Activated T-cell treated with anti-CD3 and anti-CD28 coated beads, Interleukin-2, amount 50 U/mL, for 72 hours (primary cell): ENCODE measurements at places on chromosomes 13 and 19. TPM values are rescaled to one million over a fixed set of nuclear protein-coding genes. Genes with fewer than 3 reads are reported as not detected.

DNA sequence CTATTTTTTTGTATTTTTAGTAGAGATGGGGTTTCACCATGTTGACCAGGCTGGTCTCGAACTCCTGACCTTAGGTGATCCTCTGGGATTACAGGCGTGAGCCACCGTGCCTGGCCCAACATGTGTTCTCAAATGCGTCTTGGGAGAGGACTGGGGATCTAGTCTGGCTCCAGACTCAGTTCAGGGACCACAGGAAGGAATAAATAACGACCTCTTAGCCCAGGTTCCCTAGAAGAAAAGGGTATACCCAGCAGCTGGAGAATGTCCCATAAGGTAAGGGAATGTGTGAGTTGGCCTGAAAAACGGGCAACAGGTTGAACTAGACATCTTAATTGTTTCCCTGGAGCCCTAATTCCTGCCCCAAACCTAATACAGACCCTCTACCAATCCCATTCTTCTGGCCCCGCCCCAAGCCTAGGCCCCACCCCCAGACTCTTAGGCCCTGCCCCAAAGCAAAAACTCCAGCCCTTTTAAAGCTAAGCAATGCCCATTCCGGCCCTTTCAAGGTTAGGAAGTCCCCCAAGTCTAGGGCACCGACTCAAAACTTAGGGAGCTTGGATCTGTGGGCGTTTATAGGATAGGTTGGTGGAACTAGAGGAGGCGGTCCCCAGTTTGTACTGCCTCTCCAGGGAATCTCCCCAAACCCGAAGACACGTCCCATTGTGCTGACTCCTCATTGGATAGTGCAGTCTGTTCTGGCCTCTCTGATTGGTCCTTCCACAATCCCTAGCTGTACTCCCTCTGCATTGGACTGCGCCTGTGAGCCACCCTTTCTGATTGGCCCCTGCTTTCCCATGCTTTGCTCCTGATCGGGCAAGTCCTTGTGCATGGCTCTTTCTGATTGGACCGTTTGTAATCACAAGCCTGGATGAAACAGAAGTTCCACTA is 5.4 kb upstream of the LRFN1 start:
- no peak for DNase-seq

DNA sequence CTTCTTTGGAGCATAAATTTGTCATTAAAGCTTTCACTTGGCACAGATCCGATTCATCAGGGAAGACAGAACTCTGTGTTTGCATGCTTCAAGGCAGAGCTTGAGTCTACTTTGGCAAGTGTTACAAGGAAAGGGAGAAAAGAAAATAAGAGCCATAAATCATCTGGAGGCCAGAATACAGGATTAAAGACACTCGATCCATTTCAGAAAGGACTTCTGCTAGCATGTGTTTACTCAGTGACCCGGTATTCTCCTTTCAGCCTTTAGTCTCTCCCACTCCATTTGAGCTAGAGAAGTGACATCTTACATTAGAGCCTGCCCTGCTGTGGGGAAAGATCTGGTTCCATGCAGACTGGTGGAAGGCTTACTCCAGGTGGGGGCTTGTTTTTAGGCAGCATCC is 306.4 kb downstream of the KLF5 start:
- no peak for DNase-seq

- no peak for DNase-seq
Measured at GRCh38 chr19:55146705-55147273, 2.2 kb downstream of the TNNT1 start.

ZNF433 gene
- 2.3 TPM for total RNA-seq

GRCh38 chr19:6041071-6041470 is 63.1 kb upstream of the RANBP3 start:
- no peak for DNase-seq

FLT1 gene
- 35.8 TPM for total RNA-seq

- DNase-seq: no peak
Measured at GRCh38 chr13:80866921-80867320, 526.0 kb upstream of the SPRY2 start.

- DNase-seq: no peak
Measured at GRCh38 chr13:75902166-75903104, 266.3 kb downstream of the LMO7 start.

GRCh38 chr19:16274447-16274846 is 50.2 kb upstream of the KLF2 start:
- DNase-seq: no peak

DNA sequence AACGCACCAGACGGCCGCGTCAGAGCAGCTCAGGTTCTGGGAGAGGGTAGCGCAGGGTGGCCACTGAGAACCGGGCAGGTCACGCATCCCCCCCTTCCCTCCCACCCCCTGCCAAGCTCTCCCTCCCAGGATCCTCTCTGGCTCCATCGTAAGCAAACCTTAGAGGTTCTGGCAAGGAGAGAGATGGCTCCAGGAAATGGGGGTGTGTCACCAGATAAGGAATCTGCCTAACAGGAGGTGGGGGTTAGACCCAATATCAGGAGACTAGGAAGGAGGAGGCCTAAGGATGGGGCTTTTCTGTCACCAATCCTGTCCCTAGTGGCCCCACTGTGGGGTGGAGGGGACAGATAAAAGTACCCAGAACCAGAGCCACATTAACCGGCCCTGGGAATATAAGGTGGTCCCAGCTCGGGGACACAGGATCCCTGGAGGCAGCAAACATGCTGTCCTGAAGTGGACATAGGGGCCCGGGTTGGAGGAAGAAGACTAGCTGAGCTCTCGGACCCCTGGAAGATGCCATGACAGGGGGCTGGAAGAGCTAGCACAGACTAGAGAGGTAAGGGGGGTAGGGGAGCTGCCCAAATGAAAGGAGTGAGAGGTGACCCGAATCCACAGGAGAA is 1.9 kb downstream of the PPP1R12C start:
- no peak for DNase-seq

GRCh38 chr13:45316338-45316737 is 24.6 kb downstream of the TPT1 start:
- no peak for DNase-seq

DNA sequence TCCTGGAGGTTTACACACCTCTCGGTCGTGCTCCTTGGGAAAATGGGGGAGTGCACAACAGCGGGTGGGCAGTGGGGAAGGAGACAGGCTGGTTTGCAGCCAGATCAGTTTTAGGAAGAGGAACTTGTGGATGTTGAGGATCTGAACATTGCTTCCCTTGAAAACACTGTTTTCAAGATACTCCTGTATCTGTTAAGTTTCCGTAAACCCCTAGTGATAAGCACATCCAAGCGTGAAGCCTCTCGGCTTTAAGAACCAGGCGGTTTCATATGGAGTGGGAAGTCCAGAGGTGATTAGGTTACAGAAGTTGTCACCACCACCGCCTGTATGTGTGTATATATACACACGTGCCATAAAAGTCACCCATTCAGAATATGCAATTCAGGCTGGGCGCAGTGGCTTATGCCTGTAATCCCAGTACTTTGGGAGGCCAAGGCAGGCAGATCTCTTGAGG is 47.4 kb downstream of the SIPA1L3 start:
- DNase-seq: no peak

DNA sequence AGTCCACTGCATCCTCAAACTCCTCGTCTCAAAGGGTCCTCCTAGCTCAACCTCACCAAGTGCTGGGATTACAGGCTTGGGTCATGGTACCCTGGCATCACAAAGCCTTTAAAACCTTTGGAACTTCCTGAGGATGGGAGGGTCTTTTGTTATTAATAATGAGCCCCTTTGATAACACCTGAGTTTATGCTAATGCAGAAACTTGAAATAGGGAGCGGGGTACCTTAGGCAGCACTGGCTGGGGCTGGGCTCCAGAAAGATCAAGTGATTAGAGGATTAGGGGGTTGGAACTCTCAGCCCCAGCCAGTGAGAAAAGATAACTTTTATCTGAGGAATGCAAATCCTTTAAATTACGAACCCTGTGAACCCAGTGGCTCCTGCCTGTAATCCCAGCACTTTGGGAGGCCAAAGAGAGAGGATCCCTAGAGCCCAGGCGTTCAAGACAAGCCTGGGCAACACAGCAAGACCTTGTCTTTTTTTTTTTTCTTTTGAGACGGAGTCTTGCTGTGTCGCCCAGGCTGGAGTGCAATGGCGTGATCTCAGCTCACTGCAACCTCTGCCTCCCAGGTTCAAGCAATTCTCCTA is 9.3 kb upstream of the PSPC1 start:
- DNase-seq: no peak

DNA sequence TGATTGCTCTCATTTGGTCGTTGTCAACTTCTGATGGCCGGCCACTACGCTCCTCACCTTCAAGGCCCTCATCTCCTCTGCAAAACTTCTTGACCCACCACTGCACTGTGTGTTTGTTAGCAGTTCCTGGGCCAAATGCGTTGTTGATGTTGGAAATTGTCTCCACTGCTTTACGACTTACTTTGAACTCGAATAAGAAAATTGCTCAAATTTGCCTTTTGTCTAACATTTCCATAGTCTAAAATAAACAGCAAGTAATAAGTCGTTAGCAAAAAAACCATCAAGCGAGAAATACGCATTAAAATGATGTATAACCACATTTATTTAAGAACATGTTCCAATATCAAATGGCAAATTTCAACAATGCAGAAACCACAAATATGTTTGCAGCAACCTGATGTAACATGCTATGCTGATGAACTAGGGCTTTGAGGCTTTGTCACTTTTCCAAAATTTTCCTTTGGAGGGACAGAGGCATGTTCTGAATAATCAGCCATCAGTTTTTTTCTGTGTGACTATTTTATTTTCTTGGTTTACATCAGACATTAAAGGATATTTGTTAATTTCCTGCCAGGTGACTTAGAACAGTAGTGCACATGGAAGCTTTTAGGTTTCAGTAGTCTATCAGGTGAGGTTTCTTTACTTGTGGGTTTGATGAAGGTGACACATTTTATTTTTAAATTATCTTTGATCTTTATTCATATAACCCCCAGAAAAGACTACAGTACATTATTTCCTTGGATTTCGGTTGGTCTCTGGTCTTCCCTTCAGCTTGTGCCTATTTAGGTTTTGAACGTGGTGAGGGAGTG is 74.7 kb upstream of the TEX29 start:
- DNase-seq: no peak

- no peak for DNase-seq
Measured at GRCh38 chr19:49605605-49606004, 14.6 kb downstream of the PRR12 start.

- DNase-seq: no peak
Measured at GRCh38 chr19:47994209-47994802, at the start of gene ELSPBP1. Gene ELSPBP1, plus strand, starts transcription at chr19:47994632. Its CDS starts 14,036 bp downstream, at chr19:48008668.

GRCh38 chr19:22332924-22333323 is 46.7 kb downstream of the ZNF729 start:
- no peak for DNase-seq

GRCh38 chr13:36513266-36513665 is 81.0 kb downstream of the CCNA1 start:
- no peak for DNase-seq

PBX4 gene
- total RNA-seq: 56.8 TPM

- DNase-seq: no peak
Measured at GRCh38 chr13:39970177-39970846, 314.9 kb downstream of the COG6 start.

ZNF653 gene
- 12.3 TPM for total RNA-seq

GRCh38 chr19:35195830-35196229 is 32.7 kb downstream of the FAM187B start:
- DNase-seq: no peak

TMEM238 gene
- total RNA-seq: 11.7 TPM

DNA sequence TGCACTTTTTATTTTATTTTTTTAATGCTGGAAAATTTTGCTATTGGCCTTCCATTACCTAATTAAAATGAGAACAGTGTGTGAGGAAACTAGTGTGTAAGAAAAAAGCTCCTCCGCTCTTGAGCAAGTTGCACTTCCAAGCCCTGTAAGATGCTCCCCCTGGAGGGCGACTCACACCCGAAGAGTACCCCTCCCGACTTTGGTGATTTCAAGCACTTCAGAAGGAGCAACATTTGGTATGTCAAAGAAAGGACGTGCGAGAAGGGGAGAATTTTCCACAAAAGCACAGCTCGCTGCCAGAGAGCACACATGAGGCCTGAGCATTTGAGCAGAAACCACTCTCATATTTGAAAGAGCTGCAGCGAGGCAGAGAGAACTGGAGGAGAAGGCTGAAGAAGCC is 504.4 kb downstream of the FGF9 start:
- DNase-seq: no peak

DNA sequence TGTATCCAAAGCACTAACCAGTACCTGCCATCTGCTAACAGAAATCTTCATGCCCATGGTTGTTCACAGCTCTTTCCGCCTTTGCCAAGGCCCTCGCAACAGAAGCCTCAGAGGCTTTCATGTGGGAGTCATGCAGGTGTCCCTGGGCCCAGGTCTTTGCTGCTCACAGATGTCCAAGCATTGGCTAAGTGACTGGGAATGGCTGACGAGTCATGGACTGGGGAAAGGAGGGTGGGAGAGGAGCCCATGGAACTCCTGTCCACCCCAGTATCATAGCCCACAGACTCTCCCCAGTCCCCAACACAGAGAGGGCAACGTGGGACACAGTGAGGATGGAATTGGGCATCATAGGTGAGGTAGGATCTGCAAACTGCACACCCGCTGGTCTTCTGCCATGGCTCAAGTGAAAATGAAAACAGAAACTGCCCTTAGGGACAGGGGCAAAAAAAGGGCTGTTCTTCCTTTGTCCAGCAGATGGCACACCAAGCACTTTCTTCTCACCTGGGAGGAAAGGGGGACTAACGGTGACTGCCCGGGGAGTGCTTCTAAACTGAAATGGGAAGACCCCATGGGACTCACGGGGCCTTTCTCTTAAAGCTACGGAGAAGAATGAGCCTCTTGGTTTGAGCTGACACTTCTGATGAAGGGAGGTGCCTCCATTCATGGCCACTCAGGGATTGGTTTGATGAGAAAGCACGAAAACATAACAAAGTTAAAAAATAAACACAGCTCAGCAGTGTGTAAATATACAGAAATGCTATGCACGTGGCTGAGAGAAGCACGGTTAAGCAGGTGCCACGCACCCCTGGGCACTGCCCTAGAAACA is 11.1 kb upstream of the DHRS12 start:
- peak; percentile 81 for DNase-seq

COL5A3 gene
- 5.0 TPM for total RNA-seq

DNA sequence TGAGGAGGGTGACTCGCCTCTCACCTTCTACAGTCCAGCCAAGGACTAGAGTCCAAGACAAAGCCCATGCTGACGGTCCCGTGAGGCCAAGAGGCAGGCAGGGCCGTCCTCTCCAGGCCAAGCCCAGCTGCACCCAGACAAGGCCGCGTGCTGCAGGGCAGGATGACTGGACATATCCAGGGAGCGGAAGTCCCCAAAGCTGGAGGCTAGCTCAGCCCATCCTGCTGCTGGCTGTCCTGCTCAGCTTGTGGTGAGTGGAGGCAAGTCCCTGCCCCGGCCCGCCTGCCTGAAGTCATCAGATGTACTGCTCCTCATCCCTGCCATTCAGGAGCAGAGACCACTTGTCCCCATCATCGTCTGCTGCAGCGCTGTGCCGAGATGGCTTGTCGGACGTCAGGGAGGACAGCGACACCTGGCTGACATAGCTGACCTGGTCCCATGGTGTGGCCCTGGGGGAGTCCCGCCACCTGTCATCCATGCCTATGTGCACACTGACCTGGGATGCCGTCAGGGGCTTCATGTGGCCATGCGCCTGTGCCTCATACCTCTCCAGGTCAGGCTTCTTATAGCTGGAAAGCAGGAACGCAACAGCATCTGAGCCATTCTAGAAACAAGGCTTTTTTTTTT is 72.8 kb downstream of the CCDC70 start:
- no peak for DNase-seq

GNG7 gene
- 1.3 TPM for total RNA-seq

GRCh38 chr19:52231154-52231910 is 38.1 kb upstream of the ZNF766 start:
- no peak for DNase-seq
